ENCODE measurements at places on chromosomes 5 and 9.

GRCh38 chr5:657570-657969 is 35.6 kb downstream of the TPPP start:
- DNase-seq = no peak

DNA sequence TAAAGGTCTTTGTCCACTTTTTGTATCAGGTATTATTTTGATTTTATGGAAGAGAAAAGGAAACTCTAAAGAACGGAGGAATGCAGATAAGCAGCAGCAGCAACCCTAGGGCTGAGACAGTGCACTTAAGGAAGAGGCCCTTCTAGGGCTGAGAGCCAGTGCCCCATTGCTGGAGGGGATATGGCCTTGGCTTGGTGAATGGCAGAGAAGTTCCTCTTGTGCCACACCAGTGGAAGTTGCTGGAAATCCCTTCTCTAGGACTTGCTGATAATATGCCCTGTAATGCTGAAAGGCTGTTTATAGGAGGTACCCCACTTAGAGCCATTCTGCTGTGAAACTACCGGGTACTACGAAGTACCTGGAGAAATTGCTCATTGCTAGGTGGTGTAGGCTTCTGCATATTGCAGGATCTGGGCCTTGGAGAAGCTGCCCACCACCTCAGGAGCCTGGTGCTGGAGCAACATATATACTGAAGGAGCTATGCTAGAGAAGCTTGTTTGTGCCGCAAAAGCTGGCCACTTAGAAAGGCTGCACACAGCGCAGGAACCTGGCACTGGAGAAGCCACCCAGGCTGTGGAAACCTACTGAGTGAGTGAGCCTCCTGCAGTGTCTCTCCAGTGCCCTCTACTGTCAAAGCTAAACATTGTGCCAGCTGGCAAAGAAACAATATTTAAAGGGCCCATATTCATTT is 9.6 kb upstream of the UBTD2 start:
- DNase-seq = peak; percentile 41

- DNase-seq = no peak
These were observed 11.4 kb upstream of the IFNA14 start for GRCh38 chr9:21251190-21251589.

DNA sequence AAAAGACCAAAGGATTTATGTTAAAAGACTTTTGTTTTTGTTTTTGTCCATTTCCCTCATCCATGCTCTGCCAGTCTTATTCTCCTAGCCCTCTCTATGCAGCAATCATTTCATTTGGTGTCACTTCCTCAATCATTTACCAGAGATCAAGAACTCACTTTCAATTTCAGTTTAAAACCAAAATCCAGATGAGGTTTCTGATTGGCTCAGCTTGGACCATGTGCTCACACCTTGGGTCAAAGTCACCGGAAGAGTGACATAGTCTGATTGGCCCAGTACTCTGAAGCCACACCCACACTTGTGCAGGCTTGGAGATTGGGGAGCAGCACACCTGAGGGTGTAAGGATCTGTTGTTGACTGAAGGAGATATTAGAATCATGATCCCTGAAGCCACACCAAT is 79.6 kb downstream of the TLR4 start:
- DNase-seq = no peak

- DNase-seq = no peak
These were observed 461.1 kb upstream of the DAP start for GRCh38 chr5:11222169-11222568.
